ENCODE measurements at places on chromosomes 6 and 20.

DNA sequence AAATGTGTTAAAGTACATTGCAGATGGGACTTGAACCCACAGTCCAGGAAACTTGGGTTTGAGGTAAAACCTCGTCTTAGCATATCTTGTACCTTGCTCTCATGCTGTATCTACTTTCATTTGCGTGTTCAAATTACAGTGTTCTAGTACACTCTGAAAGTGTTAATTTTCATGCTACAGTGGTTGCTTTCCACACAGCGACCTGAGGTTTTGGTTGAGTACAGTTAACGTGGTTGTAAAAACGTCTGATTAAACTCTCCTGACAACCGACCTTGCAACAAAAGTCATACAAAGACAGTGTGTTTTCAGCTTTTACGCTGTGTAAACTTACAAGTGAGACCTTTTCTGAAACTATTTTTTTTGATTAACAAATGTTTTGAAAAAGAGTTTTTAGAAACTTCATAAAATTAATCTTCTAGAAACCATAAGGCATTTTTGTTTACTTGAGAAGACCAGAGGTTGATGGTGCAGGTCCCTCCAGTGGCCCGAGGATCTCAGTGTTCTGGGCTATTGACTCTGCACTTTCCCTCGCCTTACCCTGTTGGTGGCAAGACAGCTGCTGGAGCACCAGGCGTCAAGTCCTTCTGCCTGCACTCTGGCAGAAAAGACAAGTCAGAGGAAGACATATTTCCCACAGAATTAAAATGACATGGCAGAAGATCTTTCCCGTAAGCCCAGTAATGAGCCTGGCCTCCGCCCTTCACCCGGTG, 334.0 kb downstream of the THBS2 start:
- no peak for DNase-seq

DNA sequence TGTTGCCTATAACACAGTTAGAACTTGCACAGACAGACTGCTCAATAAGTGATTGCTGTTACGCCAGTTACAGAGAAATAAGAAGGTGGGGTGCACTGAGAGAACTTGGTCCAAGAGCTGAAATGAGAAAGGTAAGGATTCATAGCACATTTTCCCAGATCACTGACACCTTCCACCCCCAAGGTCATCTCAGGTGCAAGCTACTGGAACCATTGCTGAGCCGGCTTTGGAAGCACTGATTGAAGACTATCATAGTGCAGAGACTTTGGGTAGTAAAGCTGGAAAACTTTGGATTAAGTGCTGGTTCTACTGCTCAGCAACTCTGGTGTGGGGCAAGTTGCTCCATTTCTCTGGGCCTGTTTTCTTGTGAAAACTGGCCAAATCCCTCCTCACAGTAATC, 38.1 kb downstream of the STK35 start:
- DNase-seq: no peak

GRCh38 chr6:29589423-29590048, 4.6 kb downstream of the OR2H2 start:
- no peak for DNase-seq

DNA sequence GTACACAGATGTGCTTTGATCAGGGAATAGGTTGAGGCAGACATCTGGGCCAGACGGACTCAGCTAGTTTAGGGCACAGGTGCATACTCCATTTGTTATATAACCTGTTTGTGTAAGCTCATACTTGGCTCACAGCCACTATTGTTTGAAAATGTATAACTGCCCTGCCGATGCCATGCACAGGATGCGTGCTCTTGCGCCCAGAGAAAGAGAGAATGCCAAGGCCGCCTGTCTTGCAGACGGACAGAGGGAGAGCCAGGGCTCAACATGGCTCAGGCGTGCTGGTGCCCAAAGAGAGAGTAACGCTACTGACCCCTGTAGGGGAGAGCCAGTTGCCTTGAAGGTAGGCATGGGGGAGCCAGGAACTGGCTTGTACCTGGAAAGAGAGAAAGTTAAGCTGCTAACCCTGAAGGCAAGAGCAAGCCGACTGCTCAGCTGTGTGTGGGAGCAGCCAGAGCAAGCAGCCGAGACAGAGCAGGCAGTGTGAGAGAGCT, 57.7 kb downstream of the FAM229B start:
- peak; percentile 8 for DNase-seq

DNA sequence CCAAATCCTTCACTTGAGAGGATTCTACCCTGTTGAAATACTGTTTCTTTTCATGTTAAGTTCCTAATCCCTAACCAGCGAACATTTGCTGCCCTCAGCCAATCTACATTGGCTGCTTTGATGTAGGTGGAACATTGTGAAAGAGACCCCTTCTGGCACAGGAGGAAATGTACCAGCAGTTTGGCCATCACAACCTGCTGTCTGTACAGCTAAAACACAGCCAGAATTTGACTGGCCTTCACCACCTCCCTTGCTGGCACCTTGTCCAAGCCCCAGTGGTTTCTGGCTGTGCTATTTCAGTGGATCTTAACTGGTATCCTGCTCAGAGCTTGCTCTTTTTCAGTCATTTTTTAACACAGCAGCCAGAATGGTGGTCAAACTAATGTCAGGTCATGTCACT, 202.1 kb upstream of the EPHA7 start:
- DNase-seq: no peak

GRCh38 chr6:149895833-149896271, 2.1 kb downstream of the RAET1E start:
- no peak for DNase-seq

DNA sequence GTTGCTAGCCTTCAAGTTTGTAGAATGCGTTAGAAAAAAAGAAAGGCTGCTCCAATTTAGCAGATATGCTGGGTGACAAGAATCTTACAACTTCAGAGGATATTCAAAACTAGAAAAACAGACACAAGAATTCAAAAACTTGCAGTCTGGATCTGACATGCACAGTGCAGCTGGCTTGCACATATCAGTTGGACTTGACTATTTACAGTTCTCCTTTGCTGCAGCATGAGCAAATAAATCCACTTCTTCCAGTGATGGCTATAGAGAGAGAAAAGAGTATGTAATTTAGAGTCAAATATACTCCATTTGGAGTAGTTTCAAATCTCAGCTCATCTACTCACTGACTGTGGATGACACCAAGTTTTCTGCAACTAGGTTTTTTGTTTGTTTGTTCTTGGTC, 247.0 kb downstream of the RIMS1 start:
- DNase-seq: no peak

GRCh38 chr6:13234130-13234529, 94.2 kb downstream of the TBC1D7 start:
- no peak for DNase-seq

DNA sequence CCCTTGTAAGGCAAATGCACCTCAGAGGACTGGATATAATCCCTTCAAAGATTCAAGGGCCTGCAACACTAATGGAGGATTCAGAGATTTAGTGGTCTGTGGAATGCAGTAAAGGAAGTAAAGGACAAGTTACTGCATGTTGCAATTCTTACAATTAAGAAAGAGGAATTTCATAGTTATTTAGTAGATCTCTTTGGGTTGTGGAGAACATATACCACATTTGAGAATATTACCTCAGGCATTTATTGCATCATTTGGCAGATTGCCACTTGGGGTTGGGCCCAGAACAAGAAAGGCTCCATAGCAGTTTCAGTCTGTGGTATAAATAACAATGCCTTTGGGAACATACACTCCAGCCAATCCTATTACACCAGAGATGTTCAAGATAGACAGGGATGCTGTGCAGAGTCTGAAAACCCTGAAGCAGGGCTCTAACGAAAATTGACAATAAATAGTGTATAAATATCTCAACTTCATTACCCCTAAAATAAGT, 20.9 kb upstream of the EPM2A start:
- DNase-seq: no peak

DNA sequence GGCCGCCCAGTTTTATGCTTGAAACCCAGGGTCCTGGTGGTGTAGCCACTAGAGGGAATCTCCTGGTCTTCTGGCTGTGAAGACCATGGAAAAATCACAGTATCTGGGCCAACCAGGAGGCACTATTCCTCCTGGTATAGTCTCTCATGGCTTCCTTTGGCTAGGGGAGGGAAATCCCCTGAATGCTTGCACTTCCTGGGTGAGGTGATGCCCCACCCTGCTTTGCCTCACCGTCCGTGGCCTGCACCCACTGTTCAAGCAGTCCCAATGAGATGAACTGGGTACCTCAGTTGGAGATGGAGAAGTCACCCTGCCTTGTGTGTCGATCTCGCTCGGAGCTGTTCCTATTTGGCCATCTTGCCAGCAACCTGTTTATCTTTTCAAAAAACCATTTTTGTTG, 10.1 kb upstream of the ZNF337 start:
- DNase-seq: no peak

DNA sequence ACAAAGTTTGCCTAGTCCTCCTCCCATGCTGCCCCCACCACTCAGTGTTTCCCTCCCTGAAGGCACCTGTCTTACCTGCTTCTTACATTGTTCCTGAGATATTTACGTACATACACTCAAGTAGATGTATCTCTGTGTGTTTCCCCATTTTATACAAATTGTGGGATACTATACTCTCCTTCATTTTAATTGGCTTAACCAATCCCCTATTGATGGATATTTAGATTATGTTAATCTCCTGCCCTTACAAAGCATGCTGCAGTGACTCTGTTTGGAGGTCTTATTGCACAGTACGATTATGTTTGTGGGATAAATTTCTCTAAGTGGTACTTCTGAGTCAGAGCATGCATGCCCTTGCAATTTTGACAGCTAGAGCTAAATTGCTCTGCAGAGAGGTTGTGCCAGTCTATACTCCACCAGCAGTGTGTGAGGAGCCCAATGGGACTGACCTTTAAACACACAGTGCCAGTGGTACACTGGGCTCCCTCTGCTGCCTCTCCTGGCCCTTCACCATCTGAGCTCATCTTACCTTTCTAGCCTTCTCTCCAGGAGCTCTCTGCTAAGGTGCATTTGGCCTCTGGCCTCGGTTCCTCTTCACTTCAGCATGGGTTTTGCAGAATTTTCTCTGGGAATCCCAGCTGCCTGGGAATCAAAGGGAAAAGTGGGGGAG, 57.4 kb downstream of the LYRM2 start:
- DNase-seq: no peak

DNA sequence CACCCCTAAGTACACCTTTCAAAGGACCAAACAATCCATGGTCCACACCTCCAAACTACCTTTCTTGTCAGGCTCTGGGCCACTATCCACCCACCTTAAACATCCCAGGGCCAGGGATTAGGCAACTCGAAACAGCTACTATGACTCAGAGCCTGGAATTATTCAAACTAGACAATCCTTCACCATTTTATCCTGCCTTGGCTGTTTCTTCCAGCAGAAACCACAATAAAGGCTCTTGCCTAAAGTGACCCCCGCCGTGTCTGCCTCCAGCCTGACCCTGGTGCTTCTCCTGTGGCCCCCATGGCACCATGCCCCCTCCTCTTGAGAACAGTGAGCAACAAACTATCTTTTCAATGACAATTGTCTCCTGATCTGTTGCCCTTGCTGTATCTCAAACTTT, 195.5 kb downstream of the EPM2A start:
- DNase-seq: no peak

- no peak for DNase-seq
These were observed 71.5 kb upstream of the HDAC2 start for GRCh38 chr6:114042267-114043016.

DNA sequence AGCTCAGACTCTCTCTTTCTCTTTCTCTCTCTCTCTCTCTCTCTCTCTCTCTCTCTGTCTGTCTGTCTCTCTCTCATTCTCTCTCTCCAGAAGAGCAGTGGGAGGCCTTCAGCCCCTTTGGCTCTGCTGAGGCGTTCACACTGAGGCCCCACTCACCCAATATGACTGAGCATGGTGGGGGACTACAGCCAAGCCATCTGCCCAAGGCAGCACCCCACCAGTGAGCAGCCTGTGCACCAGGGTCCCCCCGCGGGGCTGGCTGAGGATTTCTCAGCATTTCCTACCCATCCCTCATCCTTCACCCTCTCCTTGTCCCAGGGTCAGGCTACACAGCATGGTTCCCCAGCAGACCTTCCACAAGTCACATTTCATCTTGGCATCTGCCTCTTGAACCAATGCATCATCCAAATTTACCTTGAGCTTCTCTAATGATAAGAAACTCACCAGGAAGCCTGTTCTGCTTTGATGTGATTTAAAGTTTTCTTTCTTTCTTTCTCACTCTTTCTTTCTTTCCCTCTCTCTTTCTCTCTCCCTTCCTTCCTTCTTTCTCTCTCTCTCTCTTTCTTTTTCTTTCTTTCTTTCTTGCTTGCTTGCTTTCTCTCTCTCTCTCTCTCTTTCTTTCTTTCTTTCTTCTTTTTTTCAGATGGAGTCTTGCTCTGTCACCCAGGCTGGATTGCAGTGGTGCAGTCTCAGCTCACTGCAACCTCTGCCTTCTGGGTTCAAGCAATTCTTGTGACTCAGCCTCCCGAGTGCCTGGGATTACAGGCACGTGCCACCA, 47.1 kb upstream of the NXT1 start:
- no peak for DNase-seq

GRCh38 chr20:33724439-33725094, 4.5 kb upstream of the PXMP4 start:
- DNase-seq: no peak

GRCh38 chr6:40328386-40328985, 258.7 kb downstream of the LRFN2 start:
- no peak for DNase-seq

DNA sequence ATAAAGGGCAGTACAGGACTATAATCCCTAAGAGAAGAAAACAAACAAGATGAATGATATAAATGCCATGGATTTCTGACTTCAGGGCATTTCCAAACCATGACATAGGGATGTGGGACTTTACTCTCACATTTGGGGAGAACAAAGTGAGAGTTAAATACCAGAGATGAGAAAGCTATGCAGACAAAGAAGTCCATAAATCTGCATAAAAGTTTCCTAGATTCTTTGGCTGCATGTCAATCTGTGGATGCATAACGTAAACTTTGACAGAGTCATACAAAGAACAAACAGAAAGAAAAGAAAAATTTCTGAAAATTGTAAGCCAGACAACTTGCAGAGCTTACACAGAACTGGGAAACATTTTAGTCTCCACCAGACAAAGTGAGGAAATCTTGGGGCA, 11.7 kb downstream of the EPM2A start:
- no peak for DNase-seq

DNA sequence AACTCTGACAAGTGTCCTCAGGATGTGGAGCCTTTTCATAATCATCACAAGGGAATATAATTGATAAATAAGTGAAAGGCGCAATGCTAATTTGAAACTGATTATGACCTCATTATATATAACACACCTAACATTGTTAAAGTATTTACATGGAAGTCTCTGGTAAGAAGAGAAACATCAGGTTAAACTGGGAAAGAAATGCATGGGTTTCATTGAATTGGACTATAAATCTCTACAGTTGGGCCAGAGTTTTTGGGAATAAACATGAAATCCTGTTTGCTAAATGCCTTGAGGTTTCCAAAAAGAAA, 1.0 kb upstream of the SGK1 start:
- DNase-seq: no peak

DNA sequence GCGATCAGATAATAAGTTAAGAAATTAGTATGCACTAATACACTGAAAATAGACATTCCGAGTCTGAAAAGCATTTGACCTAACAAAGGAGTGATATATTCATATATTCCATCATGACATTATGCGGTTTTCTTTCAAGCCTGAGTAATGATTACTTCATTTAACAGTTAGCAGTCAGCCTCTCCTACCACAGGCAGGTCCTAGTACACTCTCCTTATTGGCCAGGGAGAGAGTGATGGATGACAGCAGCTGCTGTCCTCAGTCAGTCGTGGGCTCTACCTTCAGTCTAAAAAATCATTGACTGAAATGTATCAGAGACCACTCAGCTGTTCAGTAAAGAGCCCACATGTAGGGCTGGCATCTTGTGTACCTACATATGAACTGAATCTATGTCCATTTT, 33.2 kb upstream of the VGLL2 start:
- no peak for DNase-seq

- DNase-seq: no peak
These were observed 301.0 kb downstream of the HACE1 start for GRCh38 chr6:104558746-104559145.

GRCh38 chr6:33034554-33034953, 25.2 kb upstream of the HLA-DOA start:
- DNase-seq: no peak

All from cerebellar nuclear complex (tissue), 1 donor.